Activated CD4-positive, CD25-positive, alpha-beta regulatory T cell (primary cell): ENCODE measurements at places on chromosomes 6 and 20.

DNA sequence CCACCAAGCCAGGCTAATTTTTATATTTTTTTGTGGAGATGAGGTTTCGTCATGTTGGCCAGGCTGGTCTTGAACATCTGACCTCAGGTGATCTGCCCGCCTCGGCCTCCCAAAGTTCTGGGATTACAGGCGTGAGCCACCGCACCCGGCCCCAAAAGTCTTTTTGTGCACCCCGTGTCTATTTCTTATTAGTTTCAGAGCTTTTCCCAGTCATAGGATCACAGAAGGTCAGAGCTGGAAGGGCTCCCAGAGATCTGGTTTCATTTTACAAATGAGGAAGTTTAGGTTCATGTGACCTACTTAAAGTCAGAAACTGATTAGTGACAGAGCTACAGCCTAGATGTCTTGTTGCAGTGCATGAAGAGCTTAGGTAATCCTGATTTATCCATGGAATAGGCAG is 1.6 kb upstream of the OGFRL1 start:
- DNase-seq: no peak

DNA sequence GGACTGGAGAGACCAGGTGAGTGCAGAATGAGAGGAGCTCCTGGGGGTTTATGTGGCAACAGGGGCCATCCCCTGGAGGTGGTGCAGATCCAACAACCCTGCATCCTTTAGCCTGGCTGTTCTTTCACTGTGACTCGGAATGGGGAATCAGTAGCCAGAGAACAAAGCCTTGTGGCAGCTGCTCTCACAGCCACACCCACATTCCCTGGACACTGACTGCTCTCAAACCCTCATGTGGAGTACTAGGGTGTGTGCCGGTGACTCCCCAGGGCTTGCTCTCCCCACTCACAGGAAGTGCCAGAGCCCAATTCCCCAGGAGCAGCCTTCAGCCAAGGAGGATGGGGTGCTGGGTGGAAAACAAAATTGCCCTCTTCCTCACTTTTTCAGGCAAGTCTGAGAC is 30.2 kb upstream of the GGTLC1 start:
- no peak for DNase-seq

GRCh38 chr6:20098267-20098876 is 113.9 kb downstream of the MBOAT1 start:
- no peak for DNase-seq

DNA sequence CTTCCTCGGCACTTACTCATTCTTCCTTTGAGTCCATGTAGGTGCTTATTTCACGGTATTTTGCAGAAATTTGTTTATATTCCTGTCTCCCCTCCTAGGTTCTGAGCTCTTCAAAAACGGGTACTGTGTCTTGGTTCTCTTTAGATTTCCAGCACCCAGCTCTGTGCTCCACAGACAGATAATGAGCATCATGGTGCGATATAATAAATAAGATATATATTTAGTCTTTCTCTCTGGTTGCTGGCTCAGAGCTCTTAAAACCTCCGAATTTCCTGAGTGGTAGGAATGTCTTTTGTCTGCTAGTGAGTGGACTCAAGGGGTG is 108.1 kb upstream of the GPR6 start:
- DNase-seq: no peak

DNA sequence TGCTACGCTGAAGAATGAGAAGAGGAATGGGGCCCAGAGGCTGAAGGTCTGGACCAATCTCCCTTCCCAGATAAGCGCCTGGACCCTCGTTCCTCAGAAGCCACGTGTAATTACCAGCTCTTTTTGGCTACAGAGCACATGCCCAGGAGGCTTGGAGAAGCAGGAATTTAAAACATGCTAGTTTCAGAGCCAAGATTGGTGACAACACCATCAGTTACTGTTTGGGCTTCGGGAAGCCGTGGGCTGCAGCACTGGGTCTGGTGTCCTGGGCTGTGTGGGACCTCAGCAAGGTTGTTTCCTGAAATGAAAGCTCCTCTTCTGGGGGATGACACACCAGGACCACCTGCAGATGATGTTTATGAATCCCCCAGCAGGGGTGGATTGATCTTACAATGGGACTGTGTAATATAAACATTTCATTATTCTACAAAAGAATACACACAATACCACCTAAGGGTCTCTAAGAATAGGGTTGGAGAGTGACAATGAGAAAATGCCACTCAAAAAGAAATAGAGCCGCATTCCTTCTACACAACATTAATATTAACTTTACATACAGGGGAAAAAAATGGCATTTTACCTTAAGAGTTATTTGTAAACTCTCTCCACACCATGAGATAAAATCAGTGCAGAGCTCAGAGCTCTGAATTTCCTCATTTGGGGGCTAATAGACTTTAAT is 207.8 kb upstream of the FOXQ1 start:
- DNase-seq: no peak
